ENCODE measurements at places on chromosomes 7 and 10. TPM values are rescaled to one million over a fixed set of nuclear protein-coding genes. Genes with fewer than 3 reads are reported as not detected.

The SLC26A3 gene
- total RNA-seq = not detected

The SSC4D gene
- total RNA-seq = 0.71 TPM

The PNLIPRP3 gene
- total RNA-seq = 60.8 TPM

The SLIT1 gene
- not detected for total RNA-seq

The PNPLA8 gene
- 25.6 TPM for total RNA-seq

The EFCAB10 gene
- total RNA-seq = not detected

The STEAP2 gene
- total RNA-seq = 6.6 TPM

The JAZF1 gene
- total RNA-seq = 5.9 TPM

DNA sequence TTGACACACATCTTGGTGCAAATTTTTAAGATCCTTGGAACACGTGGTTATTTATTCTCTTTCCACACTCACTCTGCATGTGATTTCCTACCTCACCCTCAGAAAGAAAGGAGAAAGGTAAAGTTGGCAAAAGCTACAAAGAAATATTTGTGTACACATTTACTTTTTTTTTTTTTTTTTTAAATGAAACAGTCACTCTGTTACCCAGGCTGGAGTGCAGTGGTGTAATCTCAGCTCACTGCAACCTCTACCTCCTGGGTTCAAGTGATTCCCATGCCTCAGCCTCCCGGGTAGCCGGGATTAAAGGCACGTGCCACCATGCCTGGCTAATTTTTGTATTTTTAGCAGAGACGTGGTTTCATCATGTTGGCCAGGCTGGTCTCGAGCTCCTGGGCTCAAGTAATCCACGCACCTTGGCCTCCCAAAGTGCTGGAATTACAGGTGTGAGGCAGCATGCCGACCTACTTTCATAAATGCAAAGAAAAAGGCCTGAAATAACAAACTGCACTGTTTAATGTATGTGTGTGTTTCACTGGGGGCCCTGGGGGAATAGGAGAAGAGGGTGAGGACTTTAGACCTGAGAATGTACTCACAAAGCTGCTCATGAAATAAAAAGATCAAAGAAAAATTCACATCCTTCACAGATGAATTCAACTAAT lies 71.6 kb upstream of the GRID1 start:
- DNase-seq = no peak

DNA sequence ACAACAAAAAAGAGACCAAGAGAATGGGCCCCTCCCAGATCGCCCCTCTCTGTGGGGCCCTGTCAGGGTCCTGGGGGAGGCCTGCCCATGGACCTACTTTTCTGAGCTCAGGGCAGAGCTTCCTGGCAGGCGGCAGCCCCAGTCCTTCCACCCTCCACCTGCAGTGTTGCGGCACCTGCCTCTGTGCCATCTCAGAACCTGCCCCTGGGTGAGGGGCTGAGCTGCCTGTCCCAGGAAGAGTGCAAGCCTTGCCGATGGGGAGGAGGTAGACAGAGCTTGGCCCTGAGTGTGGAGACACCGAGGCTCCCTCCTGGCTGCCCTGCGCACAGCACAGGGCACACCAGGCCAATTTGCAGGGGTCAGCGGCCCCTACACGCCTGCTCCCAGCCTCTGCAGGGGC lies 67.5 kb downstream of the UNCX start:
- DNase-seq = no peak

GRCh38 chr7:28779954-28780353 lies 178.2 kb downstream of the TRIL start:
- no peak for DNase-seq

DNA sequence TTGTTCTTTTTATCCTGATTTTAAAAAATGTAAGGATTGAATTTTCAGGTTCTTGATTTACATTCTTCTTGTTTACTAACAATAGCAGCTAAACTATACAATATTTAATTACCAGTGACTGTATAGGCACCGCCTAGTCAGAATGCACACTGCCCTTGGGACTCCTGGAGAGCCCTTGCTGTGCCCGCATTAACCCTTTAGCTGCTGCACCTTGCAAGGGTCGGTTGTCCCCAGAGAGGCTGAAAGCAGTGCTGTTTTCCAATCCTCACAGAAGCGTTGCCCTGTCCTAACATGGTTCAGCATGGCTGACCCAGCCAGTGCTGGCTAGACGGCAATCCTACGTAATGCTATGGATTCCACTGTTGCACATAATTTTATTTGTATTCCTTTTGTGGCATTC lies 102.6 kb downstream of the HECW1 start:
- no peak for DNase-seq

DNA sequence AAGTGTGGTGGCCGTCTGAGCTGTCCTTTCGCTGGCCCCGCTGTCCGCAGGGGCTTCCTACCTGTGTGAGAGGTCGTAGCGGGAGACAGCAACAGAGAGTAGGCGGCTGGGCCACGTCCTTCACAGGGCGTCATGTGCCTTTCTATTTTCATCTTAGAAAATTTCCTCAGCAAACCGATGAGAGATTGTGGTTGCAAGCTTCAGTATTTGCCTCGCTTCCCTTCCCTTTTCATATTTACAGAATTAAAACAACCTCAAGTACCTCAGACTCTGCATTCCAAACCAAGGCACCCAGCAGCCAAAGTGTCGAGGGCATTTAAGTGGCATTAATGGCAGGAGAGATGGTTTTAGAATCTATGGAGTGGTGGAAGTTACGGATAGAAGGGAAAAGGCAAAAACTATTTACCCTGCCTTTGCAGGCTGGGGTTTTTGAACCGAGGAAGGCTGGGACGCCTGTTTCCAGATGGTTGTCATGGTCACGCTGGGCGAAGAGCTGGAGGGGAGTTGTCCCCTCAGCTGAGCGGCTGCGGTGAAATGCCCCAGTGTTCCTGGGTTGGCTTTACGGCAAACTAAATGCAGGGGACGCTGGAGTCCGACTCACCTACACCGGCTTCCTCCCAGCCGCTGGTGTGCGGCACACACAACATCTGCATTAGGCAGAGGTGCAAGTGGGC lies 41.9 kb downstream of the WIPI2 start:
- DNase-seq = no peak

- peak; percentile 85 for DNase-seq
Observed at GRCh38 chr7:144842377-144842851, 6.6 kb upstream of the TPK1 start.

DNA sequence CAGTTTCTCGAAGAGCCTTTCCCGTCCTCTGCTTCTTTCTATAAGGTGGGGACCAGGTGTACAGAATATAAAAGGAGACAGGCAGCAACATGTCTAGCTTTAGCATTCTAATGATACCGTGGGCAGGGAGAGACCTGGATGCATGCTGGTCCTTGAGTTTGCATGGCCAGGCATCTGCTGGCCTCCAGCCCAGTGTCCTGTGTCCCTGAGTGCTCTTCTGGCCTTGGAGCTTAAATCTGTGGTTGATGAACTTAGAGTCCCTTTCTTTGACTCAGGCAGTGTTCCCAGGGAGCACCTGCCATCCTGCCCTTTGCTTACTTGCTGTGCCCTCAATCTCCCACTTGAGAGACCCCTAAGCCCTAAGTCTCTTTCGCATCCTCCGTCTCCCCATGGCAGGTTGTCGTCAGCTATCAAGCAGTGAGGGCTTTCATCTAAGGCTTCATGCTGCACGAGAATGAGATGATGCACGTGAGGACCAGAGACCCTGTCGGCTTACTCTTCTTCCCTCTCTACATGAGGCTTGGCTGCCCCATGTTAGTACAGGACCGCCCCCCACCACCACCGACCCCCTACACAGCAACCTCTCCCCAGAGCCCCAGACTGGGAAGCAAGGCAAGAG lies 313.4 kb upstream of the C7orf33 start:
- no peak for DNase-seq

DNA sequence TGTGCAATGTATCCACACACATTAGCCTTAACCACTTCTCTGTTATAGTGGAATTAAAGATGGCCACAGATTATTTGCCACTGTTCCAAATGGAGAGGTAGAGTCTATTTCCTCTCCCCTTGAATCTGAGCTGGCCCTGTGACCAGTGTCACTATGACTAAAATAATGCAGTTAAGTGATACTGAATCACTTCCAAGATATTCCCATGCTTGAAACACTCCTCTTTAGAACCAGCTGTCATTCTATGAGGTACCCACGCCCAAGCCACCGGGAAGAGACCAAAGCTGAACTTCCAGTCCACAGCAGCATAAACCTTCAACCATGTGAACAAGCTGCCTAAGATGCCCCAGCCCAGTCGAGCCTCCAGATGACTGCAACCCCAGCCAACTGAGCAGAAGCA lies 2.1 kb upstream of the DHX32 start:
- DNase-seq = no peak

GRCh38 chr10:33120700-33121099 lies 162.7 kb upstream of the ITGB1 start:
- no peak for DNase-seq

GRCh38 chr10:102410429-102411073 lies 8.0 kb downstream of the PSD start:
- no peak for DNase-seq

DNA sequence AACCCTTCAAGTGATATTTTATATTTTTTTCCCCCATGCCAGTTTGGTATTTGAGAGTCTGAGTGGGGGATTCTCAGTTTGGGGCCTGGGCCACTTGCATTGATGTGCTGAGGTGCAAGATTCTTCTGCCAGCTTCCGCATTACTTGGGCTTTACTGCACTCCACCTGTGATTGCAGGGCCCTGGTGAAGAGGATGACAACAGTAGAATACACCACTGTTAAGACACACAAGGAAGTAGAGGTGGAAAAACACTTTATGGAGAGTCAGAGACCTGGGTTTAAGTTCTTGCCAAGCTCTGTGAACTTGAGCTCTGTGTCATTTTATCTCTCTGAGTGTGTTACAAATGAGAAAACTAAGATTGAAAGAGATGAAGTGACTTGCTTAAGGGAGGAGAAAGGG lies 209.4 kb downstream of the LRMDA start:
- DNase-seq = no peak

GRCh38 chr7:157585113-157585861 lies 248.5 kb downstream of the DNAJB6 start:
- DNase-seq = no peak

- no peak for DNase-seq
Observed at GRCh38 chr7:75885036-75885435, 6.2 kb downstream of the RHBDD2 start.

DNA sequence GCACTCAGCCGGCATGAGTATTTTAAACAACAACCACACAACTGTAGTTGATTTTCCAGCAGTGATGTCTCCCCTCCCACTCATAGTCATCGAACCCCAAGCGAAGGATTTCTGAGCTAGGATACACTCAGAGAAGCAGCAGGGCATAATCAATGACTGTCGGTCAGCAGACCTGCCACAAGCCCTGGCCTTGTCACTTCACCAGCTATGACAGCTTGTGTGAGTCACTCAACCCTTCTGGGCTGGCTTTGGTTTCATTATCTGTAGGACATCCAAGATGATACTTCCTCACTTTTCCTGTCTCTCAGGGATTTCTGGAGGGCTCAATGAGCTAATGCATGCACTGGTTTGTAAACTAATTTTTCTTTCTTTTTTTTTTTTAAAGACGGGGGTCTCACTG lies 22.0 kb upstream of the UBE3C start:
- no peak for DNase-seq

DNA sequence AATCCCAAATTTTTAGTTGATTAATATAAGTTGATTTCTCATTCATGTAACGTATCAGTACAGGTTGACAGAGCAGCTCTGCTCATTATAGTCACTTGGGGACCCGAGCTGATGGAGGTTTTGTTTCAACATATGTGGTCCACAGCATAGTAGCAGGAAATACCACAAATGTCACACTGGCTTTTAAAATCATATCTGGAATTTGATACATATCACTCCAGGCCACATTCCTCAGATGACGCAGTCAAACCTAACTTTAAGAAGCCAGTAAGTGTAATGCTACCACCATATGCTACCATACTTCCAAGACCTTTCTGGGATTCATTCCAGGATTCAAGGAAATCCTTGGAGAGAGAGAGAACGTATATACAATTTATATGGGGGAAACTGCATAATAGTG lies 156.3 kb downstream of the PHF14 start:
- DNase-seq = no peak

DNA sequence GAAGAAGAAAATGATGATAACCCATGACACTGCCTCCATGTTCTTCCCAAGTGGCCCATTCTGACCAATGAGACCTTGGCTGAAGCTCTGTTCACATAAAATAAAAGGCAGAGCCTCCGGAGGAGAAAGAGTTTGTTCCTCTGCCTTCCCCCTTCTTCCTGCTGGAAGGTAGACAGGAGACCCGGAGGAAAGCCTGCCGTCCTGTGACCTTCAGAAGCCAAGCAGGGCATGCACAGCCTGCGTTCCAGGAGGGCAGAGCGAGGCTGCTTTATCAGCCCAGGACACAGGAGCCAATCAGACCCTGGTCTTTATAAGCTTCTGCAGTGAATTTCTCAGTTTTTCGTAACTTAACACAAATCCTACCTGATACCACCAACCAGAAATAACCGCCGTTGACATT lies 8.6 kb upstream of the GRID1 start:
- peak; percentile 53 for DNase-seq

- no peak for DNase-seq
Observed at GRCh38 chr10:51035344-51035743, 38.9 kb upstream of the PRKG1 start.

- DNase-seq = no peak
Observed at GRCh38 chr7:132123773-132124172, 452.5 kb downstream of the PLXNA4 start.

GRCh38 chr10:32418572-32418971 lies 27.4 kb upstream of the CCDC7 start:
- DNase-seq = no peak
